ENCODE measurements at places on chromosomes 16 and 17.

DNA sequence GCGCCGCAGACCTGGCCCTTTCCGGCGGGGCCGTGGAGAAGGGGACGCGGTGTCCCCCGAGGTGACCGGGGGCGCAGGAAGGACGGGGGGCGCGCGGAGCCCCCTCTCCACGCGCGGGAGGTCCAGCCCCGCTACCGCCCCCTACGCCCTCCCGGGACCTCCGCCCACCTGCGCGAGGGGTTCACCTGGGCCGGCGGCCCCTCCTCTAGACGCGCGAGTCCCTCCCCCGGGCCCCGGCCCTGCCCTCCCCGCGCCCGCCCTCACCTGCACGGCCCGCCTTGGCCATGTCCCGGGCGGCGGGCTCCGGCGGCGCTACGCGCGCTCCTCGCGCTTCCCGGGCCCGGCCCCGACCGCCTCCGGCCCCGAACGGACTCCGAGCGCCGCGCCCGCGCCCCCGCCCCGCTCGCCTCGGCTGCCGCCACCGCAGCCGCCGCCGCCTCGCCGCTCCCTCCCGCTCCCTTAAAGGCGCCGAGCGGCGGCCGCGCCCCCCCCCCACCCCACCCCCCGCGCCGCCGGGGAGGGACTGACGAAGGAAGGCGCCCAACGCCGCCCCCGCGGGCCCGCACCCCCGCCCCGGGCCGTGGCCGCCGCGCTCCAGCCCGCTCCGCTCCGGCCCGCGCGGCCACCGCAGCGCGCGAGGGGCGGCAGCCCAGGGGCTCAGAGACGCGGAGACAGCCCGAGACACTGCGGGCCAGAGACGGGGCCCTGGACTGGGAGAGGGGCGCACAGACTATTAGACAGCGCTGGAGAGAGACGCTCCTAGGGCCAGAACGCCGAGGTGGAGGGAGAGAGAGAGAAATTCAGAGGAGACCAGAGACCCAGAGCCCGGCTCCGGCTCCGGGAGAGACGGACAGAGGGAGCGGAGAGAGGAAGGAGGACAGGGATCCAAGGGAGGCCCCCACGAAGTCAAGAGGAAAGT lies at the start of gene PITPNM3:
PITPNM3 (minus strand) TSS at position 435 of the 919 bp plus-strand sequence; CDS start at position 286, 149 bp downstream.
- DNase-seq = no peak

- DNase-seq = no peak
These were observed 965 bp upstream of the TMC6 start for GRCh38 chr17:78129351-78130089.

DNA sequence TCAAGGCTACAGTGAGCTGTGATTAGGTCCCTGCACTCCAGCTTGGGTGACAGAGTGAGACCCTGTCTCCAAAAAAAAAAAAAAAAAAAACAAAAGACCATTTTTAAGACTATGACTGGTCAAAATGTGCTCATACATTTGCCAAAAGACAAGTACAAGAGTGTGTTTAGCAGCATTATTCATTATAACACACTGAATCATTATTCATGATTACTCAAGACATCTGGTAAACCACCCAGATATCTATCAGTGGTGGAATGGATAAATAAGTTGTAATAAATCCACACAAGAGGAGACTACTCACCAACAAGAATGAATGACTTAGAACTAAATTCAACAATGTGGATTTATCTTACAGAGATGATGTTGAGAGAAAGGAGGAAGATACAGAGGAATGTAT lies 716.3 kb downstream of the MAF start:
- DNase-seq = no peak

DNA sequence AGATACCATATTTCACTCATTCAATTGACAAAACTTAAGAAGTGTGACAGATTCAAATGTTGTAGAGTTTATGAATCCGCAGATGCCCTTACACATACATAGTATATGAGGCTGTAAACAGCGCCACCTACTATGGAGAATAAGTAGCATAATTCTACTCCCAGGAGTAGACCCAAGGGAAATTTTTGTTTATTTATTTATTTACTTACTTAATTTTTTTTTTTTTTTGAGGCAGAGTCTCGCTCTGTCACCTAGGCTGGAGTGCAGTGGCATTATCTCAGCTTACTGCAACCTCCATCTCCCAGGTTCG lies 35.5 kb downstream of the GAN start:
- no peak for DNase-seq

DNA sequence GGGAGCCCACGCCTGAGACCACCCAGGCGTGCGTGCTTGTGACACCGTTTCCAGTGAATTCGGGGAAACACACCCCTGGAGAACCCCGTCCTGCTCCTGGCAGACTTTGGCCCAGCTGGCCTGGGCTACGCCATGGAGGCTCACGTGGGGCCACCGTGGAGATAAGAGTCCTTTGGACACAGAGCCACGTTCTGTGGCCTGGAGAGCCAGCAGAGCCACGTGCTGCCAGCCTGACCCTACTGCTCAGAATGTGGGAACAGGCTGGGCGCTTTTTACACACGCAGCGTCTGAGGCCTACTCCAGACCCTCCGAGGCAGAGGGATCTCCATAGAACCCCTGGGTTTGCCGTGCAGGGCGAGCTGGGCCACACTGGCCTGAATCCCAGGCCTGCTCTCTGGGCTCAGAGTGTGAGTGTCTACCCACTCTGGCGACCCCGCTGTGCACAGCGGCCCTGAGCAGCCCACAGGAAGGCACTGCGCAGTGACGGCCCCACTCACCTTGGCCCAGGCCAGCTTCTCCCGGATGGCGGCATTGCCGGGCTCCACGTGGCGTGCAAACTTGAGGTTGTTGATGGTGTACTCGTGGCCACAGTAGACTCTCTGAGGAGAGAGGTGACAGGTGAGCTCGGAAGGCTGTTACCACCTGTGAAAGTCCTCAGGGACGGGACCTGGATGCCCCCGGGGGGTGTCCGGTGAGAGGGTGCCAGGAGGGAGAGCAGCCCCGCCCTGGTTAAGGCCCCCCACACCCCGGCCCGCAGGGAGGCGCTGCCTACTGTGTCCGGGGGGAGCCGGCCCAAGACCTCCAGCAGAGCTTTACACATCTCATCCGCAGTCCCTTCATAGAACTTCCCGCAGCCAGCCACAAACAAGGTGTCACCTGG lies 10.0 kb downstream of the HAGH start:
- no peak for DNase-seq

DNA sequence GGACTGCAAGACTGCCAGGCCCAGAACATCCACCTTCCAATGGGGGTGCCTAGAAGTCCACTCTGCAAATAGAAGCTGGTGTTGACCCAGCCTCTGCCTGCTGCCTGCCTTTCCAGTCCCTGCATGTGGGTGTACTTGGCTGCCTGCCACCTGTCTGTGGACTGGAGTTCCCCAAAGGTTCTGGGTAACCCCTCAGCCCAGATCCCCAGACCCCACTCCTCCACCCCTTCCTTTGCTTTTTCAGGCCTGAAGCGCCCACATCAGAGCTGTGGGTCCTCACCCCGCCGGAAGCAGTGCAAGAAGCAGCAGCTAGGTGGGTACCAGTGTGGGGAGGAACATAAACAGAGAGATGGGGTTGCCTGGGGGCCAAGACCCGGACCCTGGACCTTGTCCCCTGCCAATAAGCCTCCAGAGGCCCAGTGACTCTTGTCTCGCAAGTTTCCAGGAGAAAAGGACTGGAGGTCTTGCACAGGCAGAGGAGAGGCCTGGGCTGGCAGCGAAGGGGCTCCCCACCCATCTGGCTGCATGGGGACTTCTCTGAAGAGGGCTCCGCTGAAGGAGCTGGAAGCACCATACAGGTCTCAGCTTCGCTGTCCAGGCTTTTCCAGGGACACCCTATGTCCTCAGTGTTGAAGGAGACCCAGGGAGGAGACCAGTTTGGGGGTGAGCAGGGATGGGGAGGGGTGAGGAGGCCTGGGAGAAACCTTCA lies 34.3 kb downstream of the NLRC5 start:
- DNase-seq = peak; percentile 58

DNA sequence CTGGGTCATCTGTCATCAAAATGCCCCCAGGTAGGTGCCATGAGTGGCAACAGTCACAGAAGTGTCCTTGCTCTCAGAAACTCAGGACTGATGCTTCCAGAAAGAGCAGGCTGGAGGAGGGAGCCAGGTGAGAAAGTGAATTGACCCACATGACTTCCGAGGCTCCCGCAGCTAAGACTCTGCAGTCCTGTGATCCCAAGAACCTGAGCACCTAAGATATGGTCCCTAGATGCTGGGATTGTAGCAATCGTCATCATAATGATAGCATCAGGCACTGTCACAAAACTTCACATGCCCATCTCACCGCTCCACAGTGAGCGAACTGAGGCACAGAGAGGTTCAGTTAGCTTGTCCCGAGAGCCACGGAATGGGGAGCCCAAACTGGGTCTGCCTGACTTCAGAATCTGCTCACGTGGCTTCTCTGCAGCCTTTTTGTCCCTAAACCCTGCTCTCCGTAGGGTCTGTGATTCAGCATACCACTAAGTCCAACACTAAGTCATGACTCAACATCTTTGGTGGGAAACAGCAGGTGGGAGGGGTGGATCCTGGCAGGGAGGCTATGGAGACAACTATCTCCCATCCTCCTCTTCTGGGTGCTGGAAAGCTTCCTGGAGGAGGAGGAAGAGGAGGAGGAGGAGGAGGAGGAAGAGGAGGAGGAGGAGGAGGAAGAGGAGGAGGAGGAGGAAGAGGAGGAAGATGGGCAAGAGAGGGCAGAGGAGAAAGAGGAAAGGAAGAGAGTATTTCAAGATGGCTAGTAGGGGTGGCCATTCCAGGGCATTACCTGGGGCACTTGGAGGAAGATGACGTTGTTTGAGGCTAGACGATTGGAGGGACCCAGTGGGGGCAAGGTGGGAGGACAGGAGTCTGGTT lies 55.5 kb upstream of the DLX4 start:
- no peak for DNase-seq

DNA sequence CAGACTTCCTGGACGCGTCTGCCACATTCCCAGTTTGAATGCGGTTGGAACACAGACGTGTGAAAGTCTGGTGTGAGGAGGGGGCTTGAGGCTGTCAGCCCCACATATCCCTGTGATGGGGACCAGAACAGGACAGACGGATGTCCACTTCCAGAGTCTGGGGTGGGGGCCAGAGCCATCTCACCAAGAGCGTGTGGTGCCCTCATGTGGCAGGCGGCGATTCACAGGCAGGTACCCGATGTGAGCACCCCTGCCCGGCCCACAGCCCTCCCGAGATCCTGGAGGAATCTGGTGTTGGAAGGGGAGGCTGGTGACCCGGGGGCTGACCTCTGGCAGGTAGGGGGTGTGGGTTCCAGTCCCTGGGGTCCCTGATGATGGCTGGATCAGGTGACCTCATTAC lies 51.5 kb downstream of the ENGASE start:
- DNase-seq = no peak

- no peak for DNase-seq
These were observed 11.4 kb upstream of the DNAI2 start for GRCh38 chr17:74262601-74263000.

DNA sequence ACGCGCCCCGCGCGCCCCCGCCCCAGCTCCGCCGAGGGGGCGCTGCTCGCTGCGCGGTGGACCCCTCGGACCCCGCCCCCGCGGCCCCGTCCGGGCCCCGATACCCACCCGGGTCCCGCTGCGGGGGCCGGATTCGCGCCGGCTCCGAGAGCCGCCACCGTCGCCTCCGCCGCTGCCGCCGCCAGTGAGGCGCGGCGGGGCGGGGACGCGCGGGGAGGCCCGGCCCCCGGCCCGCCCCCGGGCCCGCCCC lies at the start of gene TBC1D16:
TBC1D16 (minus strand) TSS at position 186 of the 250 bp plus-strand sequence. CDS start 22,325 bp downstream, outside the sequence.
- DNase-seq = peak; percentile 29

GRCh38 chr17:75688209-75688825 lies 21.2 kb downstream of the SAP30BP start:
- DNase-seq = no peak

- no peak for DNase-seq
These were observed 17.5 kb upstream of the CNOT1 start for GRCh38 chr16:58647107-58647506.

- DNase-seq = no peak
These were observed 1525.1 kb downstream of the CDH11 start for GRCh38 chr16:63596716-63597115.

DNA sequence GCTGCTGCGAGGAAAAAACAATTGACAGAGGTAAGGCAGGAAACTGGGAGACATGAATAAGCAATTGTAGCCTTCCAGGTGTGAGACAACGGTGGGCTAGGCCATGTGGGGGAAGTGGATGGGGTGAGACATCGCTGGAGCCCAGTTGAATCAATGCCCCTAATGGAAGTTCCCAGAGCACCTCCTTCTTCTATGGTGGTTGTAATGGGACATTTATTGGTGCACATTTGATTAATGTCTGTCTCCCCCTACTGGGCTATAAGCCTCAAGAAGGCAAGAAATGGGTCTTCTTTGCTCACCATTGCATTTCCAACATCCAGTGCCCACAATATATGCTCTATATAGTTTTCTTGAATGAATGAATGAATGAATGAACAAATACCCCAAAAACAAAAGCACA lies 22.7 kb upstream of the CD300E start:
- no peak for DNase-seq

GRCh38 chr16:9978160-9978725 lies 204.0 kb downstream of the GRIN2A start:
- DNase-seq = no peak

DNA sequence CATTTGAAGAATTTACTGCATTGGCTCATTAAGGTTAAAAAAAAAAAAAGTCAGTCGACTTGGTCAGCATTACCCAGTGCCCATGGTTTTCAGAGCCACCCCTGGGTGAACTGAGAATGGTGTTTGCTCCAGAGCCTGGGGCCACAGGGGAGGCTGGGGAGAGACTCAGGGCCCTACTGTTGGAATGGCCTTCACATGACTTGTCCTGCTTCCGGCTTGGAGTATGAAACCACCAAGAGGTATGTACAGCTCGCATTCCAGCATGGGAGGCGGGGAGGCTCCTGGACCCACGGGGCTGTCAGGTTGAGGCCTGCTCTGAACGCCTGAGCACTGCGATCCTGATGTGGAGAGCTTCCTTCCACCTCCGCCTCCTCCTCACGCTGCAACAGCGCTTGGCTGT lies 36.8 kb downstream of the MSI2 start:
- DNase-seq = no peak

DNA sequence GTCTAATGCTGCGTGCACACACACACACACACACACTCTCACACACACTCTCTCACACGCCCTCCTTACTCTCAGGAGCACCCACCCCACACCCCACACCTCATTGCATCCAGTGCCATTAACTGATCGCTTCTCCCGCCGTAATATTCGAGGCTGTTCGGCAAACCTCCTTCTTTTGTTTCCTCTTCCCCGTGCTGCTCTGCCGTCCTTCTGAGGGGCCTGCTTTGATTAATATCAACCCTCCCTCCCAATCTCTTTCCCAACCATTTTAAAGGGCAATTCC lies 156.2 kb upstream of the TNRC6C start:
- no peak for DNase-seq

- DNase-seq = no peak
These were observed 707.4 kb downstream of the MAF start for GRCh38 chr16:78892951-78893733.

- DNase-seq = no peak
These were observed 55.0 kb upstream of the MEAK7 start for GRCh38 chr16:84559311-84559932.

GRCh38 chr17:8275421-8276290 lies 12.8 kb upstream of the RANGRF start:
- no peak for DNase-seq

GRCh38 chr16:67268136-67268579 lies 11.2 kb upstream of the PLEKHG4 start:
- no peak for DNase-seq

GRCh38 chr17:79515110-79515509 lies 95.7 kb downstream of the RBFOX3 start:
- no peak for DNase-seq

Measured in stimulated activated CD8-positive, alpha-beta memory T cell treated with anti-CD3 and anti-CD28 coated beads, Interleukin-15, amount 100 ng/mL, for 4 hours (primary cell).